ENCODE measurements at places on chromosomes 16 and 17.

DNA sequence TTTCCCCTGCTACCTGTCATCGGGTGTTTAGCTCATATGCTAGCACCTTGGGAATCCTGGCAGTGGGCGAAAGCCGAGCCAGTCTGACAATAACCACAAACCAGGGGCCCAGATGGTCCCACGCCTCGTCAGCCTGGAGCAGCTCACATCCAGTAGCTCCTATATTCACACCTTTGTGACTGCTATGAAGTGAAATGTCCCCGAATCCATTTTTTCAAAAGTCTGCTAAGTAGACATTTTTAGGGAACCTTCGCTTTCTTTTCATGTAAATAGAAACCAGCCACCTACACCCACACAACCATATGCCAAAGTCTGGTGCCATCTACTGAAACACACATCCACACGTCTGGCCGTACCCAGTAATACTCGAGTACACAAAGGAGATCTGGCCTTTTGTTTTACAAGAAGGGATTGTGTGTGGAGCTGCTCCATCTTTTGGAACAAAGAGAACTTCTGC is 176.8 kb downstream of the SLC39A11 start:
- no peak for DNase-seq

DNA sequence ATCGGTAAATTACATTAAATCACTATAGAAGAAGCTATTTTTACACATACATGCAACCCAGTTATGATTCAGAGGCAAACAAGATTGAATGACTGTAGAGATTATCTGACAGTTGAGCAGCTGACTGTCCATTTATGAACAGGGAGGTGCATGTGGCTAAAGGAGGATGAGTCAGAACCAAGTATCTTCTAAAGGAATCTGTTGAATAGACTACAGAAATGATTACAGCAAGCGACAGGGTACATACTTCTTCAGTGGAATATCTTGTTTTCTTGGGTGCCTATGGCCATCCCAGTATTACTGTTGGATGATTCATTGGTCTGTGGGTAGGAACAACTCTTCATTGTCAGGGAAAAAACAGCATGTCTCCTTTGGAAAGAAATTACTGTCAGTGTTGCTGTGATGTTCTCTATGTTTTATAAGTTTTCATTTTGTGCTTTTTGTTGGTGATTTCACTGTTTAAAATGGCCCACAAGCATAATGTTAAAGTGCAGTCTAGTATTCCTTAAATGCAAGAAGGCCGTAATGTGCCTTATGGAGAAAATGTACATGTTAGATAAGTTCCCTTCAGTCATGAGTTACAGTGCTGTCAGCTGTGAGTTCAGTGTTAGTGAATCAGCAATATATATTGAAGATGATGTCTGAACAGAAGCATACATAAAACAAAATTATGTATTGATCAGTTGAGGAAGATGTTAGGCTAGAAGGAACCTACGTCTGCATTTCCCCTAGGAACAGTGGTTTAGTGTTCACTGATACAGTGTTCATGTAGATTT is 27.0 kb downstream of the CBFB start:
- no peak for DNase-seq

DNA sequence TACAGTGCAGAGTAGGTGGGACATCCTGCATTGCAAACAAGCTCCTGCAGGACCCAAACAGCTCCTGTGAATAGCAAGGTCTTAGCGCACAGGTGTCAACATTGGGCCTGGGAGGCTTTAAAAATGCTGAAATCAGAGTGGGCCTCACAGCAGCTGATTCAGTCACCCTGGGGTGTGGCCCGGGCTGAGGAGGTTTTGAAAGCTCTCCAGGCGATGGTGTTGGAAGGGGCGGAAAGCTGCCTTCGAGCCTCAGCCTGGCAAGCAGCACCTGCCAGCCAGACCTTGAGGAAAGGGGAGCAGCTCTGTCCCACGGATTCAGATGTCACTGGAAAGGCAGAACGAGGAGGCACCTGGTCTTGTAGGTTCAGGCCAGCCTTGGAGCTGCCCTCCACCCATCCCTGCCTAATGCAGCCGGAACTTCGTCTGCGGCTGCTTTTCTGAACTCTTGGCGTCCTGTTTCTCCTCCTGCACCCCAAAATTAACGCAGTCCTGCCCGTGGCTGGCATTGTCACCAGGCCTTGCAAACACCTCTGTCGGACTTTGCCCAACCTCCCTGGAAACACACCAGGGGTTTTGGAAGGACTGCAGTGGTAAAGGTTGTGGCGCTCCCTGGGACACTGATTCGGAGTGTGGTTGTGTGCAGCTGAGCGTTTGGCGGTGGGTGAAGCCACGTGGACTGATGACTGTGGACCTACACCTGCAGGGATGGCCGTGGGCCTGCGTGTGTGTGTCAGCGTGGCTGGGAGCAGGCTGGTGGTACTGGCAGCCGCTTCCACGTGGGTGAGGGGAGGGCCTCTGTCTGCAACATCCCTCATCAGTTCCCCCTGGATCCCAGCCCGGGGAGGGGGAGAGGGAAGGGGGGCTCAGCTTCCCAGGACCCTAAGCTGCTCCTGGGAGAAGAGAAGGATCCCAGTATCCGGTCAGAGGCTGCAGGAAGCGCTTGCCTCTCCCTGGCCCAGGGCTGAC is 3.4 kb downstream of the NECAB2 start:
- DNase-seq: no peak

GRCh38 chr17:8448310-8448709 is 12.6 kb downstream of the NDEL1 start:
- no peak for DNase-seq

GRCh38 chr17:73956169-73956568 is 247.3 kb upstream of the RPL38 start:
- DNase-seq: no peak

DNA sequence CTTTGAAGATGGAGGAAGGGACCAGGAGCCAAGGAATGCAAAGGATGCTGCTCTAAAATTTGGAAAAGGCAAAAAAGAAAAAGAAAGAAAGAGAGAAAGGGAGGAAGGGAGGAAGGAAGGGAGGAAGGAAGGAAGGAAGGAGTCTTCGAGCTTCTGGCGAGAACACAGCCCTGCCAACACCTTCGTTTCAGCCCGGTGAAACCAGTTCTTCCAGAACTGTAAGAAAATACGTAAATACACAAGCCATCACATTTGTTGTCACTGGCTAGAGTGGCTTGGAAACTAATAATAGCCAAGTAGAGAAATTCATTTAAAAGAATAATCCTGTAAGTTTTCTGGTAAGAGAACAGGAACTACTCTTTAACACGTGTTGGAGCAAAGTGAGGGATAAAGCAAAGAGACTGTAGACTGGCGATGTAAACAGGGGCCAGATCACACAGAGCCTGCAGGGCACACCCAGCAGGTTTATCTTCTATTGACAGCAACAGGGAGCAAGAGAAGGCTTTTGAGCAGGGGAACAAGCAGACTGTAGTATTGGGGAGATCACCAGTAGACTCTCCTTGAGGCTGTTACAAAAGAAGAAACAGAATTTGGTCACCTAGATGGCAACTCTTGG is 188.7 kb upstream of the MPHOSPH6 start:
- DNase-seq: no peak

GRCh38 chr16:19524616-19525384 is 1.1 kb downstream of the CCP110 start:
- no peak for DNase-seq

GRCh38 chr17:14745541-14745940 is 444.7 kb downstream of the HS3ST3B1 start:
- no peak for DNase-seq

GRCh38 chr16:28504707-28505404 is 1.8 kb downstream of the IL27 start:
- DNase-seq: no peak

DNA sequence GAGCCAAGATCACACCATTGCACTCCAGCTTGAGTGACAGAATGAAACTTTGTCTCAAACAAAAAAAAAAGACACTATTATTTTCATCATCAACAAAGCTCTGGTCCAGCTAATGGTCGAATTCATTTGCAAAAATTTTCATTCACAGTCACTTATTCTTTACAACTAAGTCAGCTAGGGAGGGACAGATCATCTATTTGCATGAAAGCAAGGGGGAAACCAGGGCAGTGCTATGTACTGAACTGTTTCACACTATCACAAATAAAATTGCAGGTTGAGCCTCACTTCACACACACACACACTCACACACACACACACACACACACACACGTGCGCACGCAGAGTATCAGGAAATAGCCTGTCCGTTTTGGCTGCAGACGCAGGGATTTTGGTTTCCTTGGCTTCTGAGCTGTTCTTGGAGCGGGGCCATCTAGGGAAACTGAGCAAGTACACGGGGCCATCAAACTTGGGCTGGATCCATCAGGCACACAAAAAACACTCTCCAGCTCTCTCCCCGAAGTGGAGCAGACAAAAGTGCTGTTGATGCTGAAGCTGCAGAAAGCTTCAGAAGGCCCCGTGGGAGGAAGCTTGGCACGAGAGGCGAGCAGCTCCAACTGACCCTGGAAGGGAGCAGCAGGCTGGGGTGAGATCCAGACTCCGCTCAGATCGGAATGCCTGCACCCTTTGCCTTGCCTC is 44.3 kb upstream of the HELZ start:
- no peak for DNase-seq

DNA sequence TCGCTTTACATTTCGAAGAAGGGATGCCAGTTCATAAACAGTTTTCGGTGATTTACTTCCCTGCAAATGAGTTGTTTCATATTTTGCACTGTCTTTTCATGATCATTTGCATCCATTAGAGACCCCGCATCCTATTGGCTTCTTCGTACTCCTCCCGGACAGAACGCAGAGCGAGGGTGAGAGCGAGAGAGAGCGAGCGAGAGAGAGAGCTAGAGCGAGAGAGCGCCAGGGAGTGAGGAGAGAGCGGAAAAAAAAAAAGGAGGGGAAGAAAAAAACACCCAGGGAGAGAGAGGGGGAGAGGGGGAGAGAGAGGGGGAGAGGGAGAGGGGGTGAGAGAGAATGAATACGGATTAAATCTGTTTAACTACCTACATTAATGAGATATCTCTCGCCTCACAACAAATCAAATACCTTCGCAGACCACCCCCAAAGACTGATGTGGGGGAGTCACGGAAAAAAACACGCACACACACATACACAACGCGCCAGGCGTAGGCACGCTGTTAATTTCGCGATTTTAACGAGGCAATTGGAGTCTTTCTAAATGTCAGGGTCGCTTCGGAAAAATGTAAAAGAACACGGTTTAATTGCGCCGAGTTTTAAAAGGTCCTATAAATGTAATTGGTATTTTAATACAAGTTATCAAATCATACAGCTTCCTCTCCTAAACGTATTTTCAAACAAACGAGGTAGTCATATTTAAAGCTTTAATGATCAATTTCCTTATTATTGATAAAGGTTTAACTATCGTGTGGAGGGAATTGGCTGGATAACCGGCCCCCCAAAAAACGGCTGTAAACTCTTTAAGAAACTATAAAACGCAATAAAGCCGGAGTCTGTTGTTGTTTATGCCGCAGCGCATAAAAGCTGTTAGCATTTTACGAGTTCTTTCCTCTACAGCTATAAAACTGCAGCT is at the start of gene HOXB8:
TSS of gene HOXB8 (minus strand) at position 246 of the 916 bp plus-strand sequence. CDS start 588 bp downstream, outside the sequence.
- peak; percentile 75 for DNase-seq

DNA sequence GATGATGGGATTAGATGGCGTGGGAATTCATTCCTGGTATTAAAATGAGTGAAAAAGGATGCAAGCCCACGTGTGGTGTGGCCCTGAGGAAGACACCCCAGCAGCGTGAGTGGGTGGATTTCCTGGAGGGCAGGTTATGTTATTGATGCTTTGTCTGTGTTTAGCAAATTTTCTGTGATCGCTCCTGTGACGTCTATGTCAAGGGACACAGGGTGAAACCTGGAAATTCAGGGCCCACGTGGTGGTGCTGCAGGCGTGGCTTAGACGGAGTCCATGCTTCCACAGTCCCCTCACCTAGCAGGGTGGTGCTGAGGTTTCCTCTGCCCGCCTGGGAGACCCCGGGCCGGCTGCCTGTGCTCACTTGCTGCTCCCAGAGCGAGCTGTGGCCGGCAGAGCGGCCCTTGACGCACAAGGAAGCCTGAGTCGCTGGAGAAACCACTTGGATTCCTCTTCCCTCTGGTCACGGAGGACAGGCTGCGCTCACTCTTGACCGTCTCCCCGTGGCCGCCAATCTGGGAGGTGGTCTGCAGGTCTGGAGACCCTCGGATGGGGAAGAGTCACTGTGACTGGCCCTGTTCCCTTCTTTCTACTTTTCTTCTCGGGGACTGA is 23.4 kb downstream of the BAIAP2 start:
- no peak for DNase-seq

DNA sequence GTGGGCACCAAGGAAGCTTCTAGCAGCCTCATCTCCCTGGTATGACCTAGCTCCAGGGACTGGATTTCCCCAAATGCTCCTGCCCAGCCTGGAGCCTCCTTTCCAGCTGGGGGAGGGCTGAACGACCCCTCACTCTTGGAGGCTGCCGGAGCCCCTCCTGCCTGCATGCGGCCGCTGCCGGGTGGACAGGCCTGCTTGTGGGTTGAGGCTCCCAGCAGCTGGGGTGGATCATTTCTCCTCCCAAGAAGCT is 213.6 kb downstream of the SEC14L1 start:
- no peak for DNase-seq

DNA sequence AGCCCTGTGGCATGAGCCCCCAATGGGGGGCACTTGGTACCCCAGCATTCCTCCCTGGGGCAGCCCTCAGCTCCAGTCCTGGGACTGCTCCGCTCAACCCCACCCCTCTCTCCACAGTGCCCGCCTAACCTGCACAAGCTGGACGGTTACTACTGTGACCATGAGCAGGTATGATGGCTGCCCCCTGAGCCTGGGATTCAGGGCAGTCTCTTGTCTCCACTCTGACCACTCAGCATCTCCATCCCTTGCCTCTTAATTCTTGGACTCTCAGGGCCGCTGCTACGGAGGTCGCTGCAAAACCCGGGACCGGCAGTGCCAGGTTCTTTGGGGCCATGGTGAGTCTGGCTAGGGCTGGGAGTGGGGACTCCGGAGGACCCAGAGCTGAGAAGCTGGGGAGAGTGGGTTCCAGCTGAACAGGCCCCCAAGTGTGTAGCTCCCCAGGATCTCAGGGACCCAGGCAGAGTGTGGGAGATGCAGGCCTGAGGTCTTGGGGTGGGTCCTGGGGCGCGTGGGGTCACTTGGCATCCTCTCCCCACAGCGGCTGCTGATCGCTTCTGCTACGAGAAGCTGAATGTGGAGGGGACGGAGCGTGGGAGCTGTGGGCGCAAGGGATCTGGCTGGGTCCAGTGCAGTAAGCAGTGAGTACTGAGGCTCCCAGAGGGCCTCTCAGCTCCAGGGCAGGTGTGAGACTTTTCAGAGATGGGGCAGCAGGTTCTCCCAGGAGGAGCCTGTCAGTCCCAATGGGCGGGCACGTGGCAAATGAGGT is 18.0 kb downstream of the ADAM11 start:
- DNase-seq: no peak

All from left renal cortex interstitium (tissue), 4 donors.